Retina (tissue), 1 donor: ENCODE measurements at places on chromosomes 1 and 21.

DNA sequence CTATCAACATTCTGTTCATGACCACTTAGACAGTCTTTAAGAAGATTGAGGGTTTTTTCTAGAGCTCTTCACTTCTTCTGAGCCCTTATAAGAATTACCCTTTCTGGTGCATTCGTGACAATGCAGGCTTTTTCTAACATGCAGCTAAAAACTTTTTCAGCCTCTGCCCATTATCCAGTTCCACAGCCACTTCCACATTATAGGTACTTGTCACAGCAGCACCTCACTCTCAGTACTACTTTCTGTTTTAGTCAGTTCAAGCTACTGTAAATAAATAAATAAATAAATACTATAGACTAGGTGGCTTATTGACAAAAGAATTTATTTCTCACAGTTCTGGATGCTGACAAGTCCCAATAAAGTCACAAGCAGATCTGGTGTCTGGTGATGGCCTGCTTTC, 284.4 kb upstream of the PKN2 start:
- DNase-seq = no peak

DNA sequence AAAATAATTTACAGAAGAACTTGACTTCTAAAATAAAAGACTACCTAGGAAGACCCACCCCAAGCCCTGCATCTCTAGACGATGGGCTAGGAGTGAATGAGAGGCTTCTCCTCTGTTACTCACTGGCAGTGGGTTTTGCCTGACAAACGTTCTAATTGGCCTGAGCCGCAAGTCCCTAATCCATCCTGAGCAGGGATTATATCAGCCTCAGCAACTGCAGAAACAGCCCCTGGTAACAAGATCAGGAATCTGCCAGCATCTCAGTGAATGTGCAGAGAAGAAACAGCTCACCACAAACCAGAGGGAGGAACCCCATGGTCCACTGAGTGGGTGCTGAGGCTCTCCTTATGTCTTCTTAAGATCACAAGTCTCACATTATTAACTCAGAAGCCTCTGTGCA, 240.6 kb downstream of the BRINP2 start:
- peak; percentile 29 for DNase-seq

- peak; percentile 13 for DNase-seq
These were observed 46.4 kb downstream of the VPS13D start for GRCh38 chr1:12276225-12276624.

- no peak for DNase-seq
These were observed 63.7 kb upstream of the ABCG1 start for GRCh38 chr21:42155045-42155855.

- DNase-seq = no peak
These were observed 2.1 kb downstream of the ENTREP3 start for GRCh38 chr1:155253208-155253607.

DNA sequence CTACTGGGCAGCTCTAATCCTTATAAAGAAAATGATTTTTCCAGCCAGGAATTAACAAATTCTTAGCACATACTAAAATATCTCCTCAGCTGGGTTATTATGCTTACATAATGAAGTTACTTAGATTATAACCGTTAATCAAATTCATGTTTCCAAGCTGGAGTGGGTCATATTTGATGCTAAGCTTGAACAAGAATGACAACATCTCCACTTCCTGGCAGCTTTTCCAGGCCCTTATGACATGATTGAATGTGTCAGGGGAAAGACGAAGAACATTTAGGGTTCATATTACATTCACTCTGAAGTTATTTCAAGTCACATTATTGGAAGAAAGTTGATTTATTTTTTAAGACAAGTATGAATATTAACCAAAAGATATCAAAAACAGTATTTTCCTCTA, 333.7 kb downstream of the PCP4 start:
- peak; percentile 17 for DNase-seq
